Right lobe of liver (tissue), 6 donors: ENCODE measurements at places on chromosomes 2 and 18. TPM values are rescaled to one million over a fixed set of nuclear protein-coding genes. Genes with fewer than 3 reads are reported as not detected.

Gene RTKN
- 86.1 TPM for total RNA-seq

DNA sequence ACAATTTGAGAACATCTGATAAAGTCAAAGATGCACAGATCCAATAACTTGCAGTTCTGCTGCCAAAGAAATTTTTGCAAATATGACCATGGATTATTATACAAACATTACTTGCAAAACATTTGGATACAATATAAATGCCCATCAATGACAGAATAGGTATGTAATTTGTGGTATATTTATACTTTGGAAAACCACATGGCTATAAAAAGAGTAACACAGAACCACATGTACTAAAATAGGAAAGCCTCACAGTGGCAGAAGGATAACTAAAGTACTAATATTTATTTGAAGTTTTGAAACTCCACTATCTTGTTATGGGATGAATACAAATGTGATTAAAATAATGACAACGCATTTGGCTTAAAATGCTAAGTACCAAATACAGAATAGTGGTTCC, 51.8 kb upstream of the DNAJC10 start:
- H3K4me3 ChIP-seq = no peak overlapping the region
- no peak overlapping the region for H3K27ac ChIP-seq
- H3K36me3 ChIP-seq = no peaks in the 10 kb centered on the region
- DNase-seq = no peak
- H3K4me1 ChIP-seq = no peaks in the 10 kb centered on the region
- no peaks in the 10 kb centered on the region for H3K27me3 ChIP-seq

Gene MAPK4
- total RNA-seq = 1.4 TPM

DNA sequence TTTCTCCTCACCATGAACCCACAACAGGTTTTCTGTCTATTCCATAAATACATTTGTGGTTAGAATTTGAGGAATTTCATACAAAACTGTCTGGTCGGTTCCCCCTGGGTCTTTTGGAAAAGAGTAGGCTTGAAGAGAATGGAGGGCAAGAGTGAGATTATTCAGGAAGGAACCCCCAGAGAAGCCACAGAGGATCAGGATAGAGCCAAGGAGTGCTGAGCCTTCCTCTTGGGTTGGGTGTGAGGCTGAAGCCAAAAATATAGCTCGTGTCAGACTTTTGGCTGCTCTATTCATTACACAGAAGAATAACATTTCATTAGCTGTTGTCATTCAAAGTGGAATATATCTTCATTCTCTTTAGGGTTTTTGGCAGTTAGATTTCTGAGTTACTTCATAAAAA, 45.9 kb upstream of the YES1 start:
- no peaks in the 10 kb centered on the region for H3K36me3 ChIP-seq
- H3K27ac ChIP-seq = no peak overlapping the region
- H3K4me3 ChIP-seq = no peak overlapping the region
- no peaks in the 10 kb centered on the region for H3K27me3 ChIP-seq
- no peak for DNase-seq
- H3K4me1 ChIP-seq = no peaks in the 10 kb centered on the region

DNA sequence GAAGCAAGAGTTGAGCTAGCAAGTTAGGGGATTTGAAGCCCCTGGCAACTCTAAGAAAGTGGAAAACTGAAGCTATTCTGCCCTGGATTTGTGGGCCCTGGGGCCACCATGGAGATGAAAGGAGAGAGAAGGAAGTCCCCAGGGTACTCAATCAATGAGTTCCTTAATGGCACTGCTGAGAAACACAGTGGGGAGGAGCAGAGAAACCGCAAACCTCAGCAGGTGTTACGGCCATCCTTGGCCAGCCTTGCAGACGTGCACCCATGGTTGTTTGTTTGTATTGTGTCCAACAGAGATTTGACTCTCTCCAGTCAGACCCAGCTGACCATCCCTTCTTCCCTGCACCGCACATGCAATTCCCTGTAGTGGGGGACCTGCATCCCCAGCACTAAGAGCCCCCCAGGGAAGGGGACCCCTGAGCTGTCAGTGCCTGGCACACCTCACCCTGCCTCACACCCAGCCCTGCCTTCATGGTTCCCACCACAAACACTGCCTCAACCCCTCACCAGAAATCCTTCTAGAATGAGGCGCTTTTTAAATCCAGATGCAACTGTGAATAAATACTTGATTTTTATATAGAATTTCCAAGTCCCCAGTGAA, 255.3 kb downstream of the SH3BP4 start:
- no peaks in the 10 kb centered on the region for H3K36me3 ChIP-seq
- no peak overlapping the region for H3K27ac ChIP-seq
- H3K4me3 ChIP-seq = no peak overlapping the region
- no peak for DNase-seq
